NCI-H1694 (cell line): ENCODE measurements at places on chromosomes 7 and 10.

GRCh38 chr10:108911814-108912541 is 1011.3 kb downstream of the XPNPEP1 start:
- peak; percentile 50 for DNase-seq

DNA sequence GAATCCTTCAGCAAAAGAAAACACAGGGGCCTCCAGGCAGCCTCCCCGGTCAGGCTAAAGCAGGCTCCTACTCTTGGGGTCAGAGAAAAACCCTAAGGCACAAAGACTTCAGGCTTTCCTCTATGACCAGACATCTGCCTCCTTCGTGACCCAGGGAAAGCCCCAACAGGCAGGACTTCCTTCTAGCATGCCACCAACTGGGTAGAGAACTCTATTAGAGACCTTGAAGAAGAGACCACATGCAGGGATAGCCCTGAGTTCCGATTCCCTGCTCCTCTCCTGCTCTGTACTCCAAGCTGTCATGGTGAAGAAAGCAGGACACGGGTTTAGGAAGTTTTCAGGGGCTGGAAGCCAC is 1.3 kb downstream of the TRPV6 start:
- DNase-seq = no peak

DNA sequence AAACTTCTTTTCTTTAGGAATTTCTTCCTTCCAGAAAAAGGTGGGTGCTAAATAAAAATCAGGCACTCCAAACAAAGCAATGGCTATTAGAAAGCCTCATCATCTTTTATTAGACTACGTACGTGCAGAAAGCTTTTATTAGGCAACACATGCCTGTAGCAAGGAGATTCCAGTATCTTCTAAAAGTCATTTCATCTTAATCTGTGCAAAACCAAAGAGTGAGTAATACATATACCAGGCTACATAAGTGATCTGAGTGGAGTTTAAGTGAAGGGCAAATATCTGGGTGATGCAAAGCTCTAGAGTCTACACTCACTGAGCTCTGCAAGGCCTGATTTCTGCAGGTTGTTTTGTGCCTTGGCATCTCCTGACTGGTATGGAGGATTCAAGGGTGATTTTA is 231.7 kb downstream of the ELMO1 start:
- no peak for DNase-seq

GRCh38 chr7:20798081-20798693 is 11.5 kb upstream of the SP8 start:
- DNase-seq = no peak

GRCh38 chr7:142440906-142441411 is 183.1 kb upstream of the PRSS58 start:
- no peak for DNase-seq

DNA sequence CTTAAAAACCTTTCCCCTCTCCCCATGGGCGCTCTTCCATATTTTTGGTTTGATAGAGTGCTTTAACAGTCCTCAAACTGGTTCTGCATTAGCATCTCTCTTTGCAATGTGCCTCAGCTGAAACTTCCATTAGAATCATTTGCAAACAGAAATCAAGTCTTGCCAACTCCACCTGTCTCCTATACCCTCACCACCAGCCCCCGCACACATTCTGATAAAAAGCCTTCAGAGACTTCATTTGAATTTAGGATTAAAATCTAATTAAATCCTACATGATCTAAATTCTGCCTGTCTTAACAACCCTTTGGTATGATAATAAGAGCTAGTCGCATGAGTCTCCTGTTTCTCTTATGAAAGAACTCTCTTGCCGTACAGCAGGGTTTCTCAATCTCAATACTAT is 384.9 kb upstream of the ETV1 start:
- DNase-seq = no peak

DNA sequence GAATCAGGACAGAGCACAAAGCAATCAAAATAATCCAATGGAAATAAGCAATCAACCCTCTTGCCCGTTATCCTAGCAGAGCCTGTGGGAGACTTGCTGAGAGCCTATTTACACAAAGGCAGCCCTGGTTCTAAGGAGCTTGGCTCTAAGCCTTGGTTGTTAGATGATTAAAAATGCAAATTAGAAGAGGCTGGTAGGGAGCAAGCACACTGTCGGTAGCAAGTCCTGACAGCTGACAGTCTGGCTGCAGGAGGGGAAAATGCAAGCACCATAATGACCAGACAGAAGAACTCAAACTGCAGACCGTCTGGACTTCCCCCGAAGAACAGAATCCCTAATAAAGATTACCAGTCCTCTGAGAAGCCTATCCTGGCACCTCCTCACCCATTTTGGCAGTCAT is 131.8 kb upstream of the CTTNBP2 start:
- no peak for DNase-seq

DNA sequence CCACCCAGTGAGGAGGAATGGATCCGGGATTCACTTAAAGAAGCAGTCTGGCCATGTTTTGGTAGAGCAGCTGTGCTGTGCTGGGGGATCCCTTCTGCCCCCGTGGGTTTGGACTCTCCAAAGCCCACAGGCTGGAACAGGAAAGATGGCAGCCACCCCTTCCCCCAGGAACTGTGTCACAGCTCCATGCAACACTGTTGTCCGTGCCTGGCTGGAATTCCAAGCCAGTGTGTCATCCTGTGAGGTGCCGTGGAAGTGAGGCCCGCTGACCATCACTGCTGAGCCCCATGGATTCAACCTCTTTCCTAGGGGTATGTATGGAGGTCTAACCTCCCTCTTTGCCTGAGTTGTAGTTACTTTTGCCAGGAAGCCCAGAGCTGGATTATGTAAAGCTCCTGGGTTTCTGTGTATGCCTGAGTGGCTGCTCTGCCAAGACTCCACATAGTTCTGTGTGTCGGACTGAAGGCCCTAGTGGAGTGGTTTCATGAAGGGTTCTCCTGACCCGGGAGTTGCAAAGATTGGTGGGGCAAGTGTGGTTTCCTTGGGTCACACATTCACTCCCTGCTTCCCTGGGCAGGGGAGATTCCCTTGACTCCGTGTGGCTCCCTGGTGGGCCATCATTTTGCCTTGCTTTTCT is 35.1 kb upstream of the PCGF5 start:
- no peak for DNase-seq

- no peak for DNase-seq
These were observed 127.8 kb downstream of the CUX1 start for GRCh38 chr7:101945034-101945758.

GRCh38 chr10:30897547-30897946 is 134.1 kb downstream of the ZNF438 start:
- no peak for DNase-seq

DNA sequence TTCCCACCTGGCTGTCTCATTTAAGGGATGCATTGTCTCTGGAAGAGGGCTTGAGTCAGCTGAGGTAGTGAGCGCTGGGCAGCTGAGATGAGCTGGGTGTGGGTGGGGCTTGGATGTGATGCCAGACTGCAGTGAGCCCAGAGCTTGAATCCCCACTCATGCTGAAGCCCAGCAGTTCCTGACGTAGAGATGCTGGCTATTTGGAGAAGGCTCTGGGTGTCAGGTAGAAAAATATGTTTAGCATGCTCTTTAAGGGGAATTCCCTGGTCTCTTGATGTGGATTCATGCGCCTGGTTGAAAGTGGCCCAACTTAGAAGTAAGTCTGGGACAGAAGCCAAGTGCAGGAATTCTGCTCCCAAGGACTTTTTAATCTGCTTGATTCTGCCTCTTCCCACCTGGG is 241.5 kb upstream of the IGFBP3 start:
- DNase-seq = no peak

- no peak for DNase-seq
These were observed 2.2 kb downstream of the CDC123 start for GRCh38 chr10:12198156-12198555.

DNA sequence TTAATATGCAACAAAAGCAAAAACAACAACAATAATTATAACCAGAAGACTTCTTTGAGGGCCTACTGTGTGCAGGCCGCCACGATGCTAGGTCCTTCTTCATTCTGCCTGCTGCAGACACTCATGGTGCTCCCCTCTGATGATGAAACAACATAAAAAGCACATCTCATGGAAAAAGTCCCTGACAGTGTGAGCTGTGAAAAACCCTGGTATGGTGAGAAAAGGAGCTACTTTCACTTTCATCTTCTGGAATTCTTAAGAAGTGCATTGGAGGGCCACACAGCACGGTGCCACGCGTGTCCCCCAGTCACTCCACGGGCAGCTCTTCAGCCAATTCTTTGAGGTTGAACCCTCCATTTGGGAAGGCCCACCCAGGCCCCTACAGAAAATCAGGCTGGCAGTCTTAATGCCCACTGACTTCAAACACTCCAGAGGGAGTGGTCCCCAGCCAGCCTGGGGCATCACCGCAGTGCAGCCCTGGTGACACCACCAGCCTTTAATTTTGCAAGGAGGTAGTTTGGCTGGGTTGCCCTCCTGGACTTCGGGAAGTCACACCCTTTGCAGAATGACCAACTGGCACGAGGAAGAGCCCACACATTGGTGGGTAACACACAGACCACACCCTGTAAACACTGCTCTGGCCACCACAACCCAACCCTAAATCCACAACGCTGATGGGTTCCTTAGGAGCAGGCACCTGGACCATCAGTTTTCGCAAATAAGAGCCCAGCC is 7.7 kb downstream of the KCNMA1 start:
- no peak for DNase-seq

- DNase-seq = no peak
These were observed 350.0 kb upstream of the AKR1E2 start for GRCh38 chr10:4475827-4476490.

GRCh38 chr10:17200001-17200911 is 1.2 kb downstream of the TRDMT1 start:
- no peak for DNase-seq

- no peak for DNase-seq
These were observed 113.7 kb downstream of the EGFR start for GRCh38 chr7:55132550-55132889.

- no peak for DNase-seq
These were observed 42.8 kb downstream of the CLRN3 start for GRCh38 chr10:127849921-127850320.

- DNase-seq = no peak
These were observed 37.1 kb upstream of the GNAT3 start for GRCh38 chr7:80548840-80549530.

DNA sequence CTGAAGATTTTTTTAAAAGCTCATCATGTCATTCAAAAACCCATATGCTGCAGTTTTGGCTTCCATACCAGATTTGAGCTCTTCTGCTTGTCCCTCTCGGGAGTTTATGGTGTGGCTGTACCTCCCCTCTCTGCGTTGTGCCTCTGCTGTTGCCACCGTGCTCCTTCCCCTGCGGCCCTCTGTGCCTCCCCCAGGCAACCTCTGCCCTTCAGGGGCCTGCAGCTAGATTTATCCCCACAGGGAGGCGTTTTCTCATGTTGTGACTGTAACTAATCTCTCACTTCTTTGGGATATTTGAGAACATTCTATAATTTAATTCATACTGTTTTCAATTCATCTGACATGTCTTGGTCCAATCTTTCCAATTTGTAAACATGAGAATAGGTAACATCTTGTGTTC is 52.7 kb downstream of the TASOR2 start:
- DNase-seq = no peak

- DNase-seq = no peak
These were observed at the start of gene GIMAP1 for GRCh38 chr7:150716368-150716767. Gene GIMAP1 (plus strand): TSS chr7:150716613. CDS start chr7:150719048, 2,435 bp downstream.

DNA sequence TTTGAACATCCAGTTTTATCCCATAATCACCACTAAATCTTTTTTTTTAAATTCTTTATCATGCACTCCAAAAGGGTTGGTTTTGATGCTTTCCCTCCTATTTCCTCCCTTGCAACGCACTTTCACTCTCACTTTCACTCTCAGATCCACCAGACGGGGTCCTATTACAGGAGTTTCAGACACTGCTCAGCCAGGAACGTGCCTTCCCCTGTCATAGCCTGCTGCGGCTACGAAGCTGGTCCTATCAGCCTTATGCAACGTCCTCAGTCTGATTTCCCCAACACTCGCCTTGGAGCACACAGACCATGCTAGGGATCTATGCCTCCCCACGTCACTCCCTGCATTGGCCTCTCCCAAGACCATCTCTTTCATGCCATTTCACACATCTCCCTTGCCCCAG is 23.4 kb downstream of the ZPBP start:
- no peak for DNase-seq

GRCh38 chr10:122142641-122143237 is 128.4 kb upstream of the BTBD16 start:
- DNase-seq = no peak

- no peak for DNase-seq
These were observed 128.7 kb downstream of the AGMO start for GRCh38 chr7:15433151-15433550.

GRCh38 chr10:63547628-63548360 is 26.6 kb downstream of the REEP3 start:
- DNase-seq = peak; percentile 96

- DNase-seq = no peak
These were observed 137.9 kb downstream of the ANLN start for GRCh38 chr7:36527549-36527913.

DNA sequence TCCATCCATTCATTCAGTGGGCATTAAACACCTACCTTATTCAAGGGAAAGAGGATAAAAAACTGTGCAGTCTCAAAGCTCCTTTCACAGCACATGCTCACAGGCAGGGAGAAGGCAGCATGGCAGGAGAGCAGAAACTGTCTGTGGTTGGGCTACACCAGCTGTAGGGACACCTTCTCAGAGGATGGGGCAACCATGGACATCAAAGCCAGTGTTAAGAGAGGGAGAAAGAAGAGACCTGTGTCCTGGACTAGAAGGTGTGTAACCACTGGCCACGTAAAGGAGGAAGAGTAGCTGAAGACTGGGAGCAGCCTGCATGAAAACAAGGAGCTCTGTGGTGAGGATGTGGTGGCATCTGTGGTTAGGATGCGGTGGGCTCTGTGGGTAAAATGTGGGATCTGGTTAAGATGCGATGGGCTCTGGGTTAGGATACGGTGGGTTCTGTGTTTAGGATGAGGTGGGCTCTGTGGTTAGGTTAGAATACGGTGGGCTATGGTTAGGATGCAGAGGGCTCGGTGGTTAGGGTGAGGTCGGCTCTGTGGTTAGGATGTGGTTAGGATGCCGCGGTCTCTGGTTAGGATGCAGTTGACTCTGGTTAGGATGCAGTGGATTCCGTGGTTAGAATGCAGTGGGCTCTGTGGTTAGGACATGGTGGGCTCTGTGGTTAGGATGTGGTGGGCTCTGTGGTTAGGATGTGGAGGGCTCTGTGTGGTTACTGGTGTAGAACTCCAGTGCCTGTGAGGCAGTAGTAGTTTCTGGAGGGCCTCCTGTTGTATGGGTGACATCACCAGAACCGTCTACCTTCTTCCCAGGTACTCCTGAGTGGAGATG is 197.6 kb downstream of the WDR37 start:
- no peak for DNase-seq
